Bronchus fibroblast of lung (primary cell): ENCODE measurements at places on chromosomes 3 and 15. TPM values are rescaled to one million over a fixed set of nuclear protein-coding genes. Genes with fewer than 3 reads are reported as not detected.

Gene CASR
- not detected in 2 replicates for total RNA-seq

Gene FBN1
- total RNA-seq = 87.0 and 92.0 TPM in 2 replicates

Gene CYP8B1
- not detected in 2 replicates for total RNA-seq

Gene PLA1A
- total RNA-seq = not detected in 2 replicates

Gene GHSR
- not detected in 2 replicates for total RNA-seq

Gene ZNF620
- total RNA-seq = 0.67 and 1.0 TPM in 2 replicates

Gene INKA1
- 2.5 and 3.4 TPM in 2 replicates for total RNA-seq

Gene IL17RB
- 0.17 TPM in 1 of 2 replicates, not detected in the other for total RNA-seq

Gene GATA2
- total RNA-seq = 2.8 and 3.7 TPM in 2 replicates

Gene SOX2
- total RNA-seq = not detected in 2 replicates

Gene CADPS
- 0.50 and 0.74 TPM in 2 replicates for total RNA-seq

Gene CMTM8
- 1.0 and 1.5 TPM in 2 replicates for total RNA-seq

Gene PROK2
- total RNA-seq = not detected in 2 replicates

Gene RLBP1
- not detected in 2 replicates for total RNA-seq

Gene RBM6
- total RNA-seq = 20.5 and 24.7 TPM in 2 replicates

Gene HEXA
- total RNA-seq = 62.7 and 65.4 TPM in 2 replicates

Gene GOLGA8T
- 0.15 TPM in 1 of 2 replicates, not detected in the other for total RNA-seq

Gene ROPN1
- not detected in 2 replicates for total RNA-seq

Gene FSIP1
- total RNA-seq = 0.15 and 0.17 TPM in 2 replicates

Gene CCDC50
- 69.6 and 77.7 TPM in 2 replicates for total RNA-seq

Gene CEP63
- 17.3 and 17.4 TPM in 2 replicates for total RNA-seq

Gene SLC27A2
- under 0.01 and 0.50 TPM in 2 replicates for total RNA-seq

Gene C3orf85
- total RNA-seq = not detected in 2 replicates

Gene ARGFX
- not detected in 2 replicates for total RNA-seq

Gene LTK
- total RNA-seq = 0.50 and 0.59 TPM in 2 replicates

Gene RTP4
- total RNA-seq = not detected in 2 replicates

Gene TIGIT
- total RNA-seq = not detected in 2 replicates

Gene CD276
- 91.6 and 108 TPM in 2 replicates for total RNA-seq

Gene SLC28A2
- not detected in 2 replicates for total RNA-seq

Gene ANKUB1
- not detected in 2 replicates for total RNA-seq

Gene ECE2
- not detected in 2 replicates for total RNA-seq
